ENCODE measurements at places on chromosomes 6 and 20. TPM values are rescaled to one million over a fixed set of nuclear protein-coding genes. Genes with fewer than 3 reads are reported as not detected.

AKAP12 gene
- polyA plus RNA-seq: 150 TPM

TUBB1 gene
- polyA plus RNA-seq: 1.3 TPM

ADAM33 gene
- polyA plus RNA-seq: 9.1 TPM

MOG gene
- polyA plus RNA-seq: not detected

ASIP gene
- polyA plus RNA-seq: 0.70 TPM

RIMS1 gene
- 2.8 TPM for polyA plus RNA-seq

ADGRF5 gene
- 25.5 TPM for polyA plus RNA-seq

IPCEF1 gene
- polyA plus RNA-seq: 8.9 TPM

TCF21 gene
- 202 TPM for polyA plus RNA-seq

PRDM13 gene
- not detected for polyA plus RNA-seq

CDKN1A gene
- polyA plus RNA-seq: 10.1 TPM

FNDC11 gene
- polyA plus RNA-seq: 0.81 TPM

MUC22 gene
- not detected for polyA plus RNA-seq

EPHA7 gene
- 53.5 TPM for polyA plus RNA-seq

LTA gene
- polyA plus RNA-seq: 0.40 TPM

OR2H2 gene
- 0.20 TPM for polyA plus RNA-seq

R3HDML gene
- polyA plus RNA-seq: 0.73 TPM

TMEM244 gene
- not detected for polyA plus RNA-seq

RAET1L gene
- not detected for polyA plus RNA-seq

TBXT gene
- not detected for polyA plus RNA-seq

TRAPPC3L gene
- 0.53 TPM for polyA plus RNA-seq

ACTL10 gene
- 0.32 TPM for polyA plus RNA-seq

OR2W1 gene
- not detected for polyA plus RNA-seq

PRRT1 gene
- polyA plus RNA-seq: 2.7 TPM

PREX1 gene
- 11.7 TPM for polyA plus RNA-seq

KHDC1L gene
- 0.62 TPM for polyA plus RNA-seq

RRAGD gene
- polyA plus RNA-seq: 34.7 TPM

ANGPT4 gene
- polyA plus RNA-seq: 0.22 TPM

BEND6 gene
- polyA plus RNA-seq: 5.8 TPM

DLL1 gene
- 8.2 TPM for polyA plus RNA-seq

IP6K3 gene
- polyA plus RNA-seq: 1.0 TPM

SOX18 gene
- polyA plus RNA-seq: 4.5 TPM

BPIFA2 gene
- not detected for polyA plus RNA-seq

PSORS1C1 gene
- 0.10 TPM for polyA plus RNA-seq

C6orf15 gene
- not detected for polyA plus RNA-seq

Data from left kidney (tissue), 8 donors.